Stimulated activated CD8-positive, alpha-beta memory T cell treated with anti-CD3 and anti-CD28 coated beads, Interleukin-7, amount 100 ng/mL, for 1 hour (primary cell): ENCODE measurements at places on chromosomes 7 and 10.

GRCh38 chr7:128103498-128104107 lies 72.4 kb upstream of the LRRC4 start:
- no peak for DNase-seq

- no peak for DNase-seq
Measured at GRCh38 chr7:114783508-114783907, 138.4 kb upstream of the MDFIC start.

- no peak for DNase-seq
Measured at GRCh38 chr10:2933071-2933470, 134.3 kb upstream of the PFKP start.

- no peak for DNase-seq
Measured at GRCh38 chr7:31761646-31762045, 74.6 kb downstream of the PPP1R17 start.

DNA sequence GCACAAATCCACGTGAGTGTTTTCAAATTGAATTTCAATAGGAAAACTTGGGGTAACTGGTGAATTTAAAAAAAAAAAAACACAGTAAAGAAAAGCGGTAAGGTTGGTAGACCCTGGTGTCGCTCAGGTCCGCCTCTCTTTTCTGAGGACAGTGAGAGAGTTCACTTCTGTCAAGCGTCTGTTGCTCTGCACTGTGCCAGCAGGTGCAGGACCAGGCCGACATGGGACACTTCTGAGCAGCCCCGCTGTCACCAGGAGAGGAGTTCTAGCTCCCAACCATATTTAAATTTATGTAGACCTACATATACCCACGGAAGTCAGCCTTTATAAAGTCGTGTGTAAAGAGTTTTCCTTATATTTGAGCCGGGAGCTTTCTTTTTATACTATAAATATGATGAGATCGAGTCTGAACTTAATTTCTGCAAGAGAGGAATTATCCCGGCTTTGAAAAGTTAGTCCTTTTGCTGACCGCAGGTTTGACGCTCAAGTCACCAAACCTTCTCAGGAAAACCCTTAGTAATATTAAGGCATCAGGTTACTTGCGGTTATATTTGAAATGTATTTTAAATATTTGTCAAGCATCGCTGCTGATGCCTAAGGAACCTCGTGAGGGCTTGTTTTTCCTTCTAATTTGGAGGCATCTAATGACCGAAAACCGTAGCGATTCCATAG lies 531 bp downstream of the IKZF1 start:
- DNase-seq = no peak

DNA sequence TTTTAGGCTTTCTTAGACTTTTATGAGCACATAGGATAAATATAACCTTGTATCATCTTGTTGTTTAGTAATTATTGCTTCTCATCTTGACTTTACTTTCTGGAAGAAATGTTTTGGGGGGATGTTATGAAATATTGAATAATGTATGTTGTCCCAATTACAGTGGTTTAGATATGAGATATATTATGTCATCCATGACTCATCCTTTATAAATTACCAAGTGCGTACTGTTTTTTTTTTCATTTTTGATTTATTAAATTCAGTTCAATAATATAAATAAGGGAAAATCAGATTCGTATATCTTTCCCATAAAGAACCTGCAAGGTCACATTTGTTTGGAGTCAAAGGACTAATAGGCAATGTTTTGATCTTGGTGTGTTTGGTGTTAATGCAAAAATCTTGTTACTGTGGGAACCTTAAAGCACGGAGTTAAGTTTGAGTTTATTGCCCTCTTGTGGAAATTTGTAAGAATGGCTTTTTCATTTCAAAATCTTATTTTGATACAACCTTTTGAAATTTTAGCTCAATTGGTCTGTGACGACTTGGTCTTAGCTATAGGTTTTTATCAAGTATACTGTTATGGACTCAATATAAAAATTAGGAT lies 108.6 kb downstream of the SRI start:
- DNase-seq = no peak

- peak; percentile 28 for DNase-seq
Measured at GRCh38 chr10:100998183-100998990, 1.2 kb upstream of the LZTS2 start.

DNA sequence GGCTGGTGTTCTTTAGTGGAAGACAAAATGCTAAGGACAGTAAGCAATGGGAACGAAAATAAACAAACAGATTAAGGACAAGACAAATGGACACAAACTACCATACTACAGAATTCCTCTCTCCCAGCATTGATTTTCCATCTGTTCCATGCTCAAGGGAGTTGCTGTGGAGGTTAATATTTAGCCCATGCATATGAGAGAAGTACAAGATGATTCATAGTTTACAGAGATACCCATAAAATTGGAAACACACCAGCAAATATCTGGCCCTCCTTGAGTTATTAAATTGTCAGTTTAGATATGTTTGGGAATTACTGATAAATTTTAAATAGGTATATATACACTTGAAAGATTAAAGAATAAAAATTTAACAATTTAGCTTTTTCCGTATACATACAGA lies 69.8 kb downstream of the GLI3 start:
- DNase-seq = no peak

GRCh38 chr7:137992550-137993394 lies 9.1 kb downstream of the CREB3L2 start:
- DNase-seq = no peak

GRCh38 chr10:82924711-82925110 lies 1049.7 kb downstream of the NRG3 start:
- DNase-seq = no peak

- no peak for DNase-seq
Measured at GRCh38 chr7:88306590-88307048, at the start of gene STEAP4. TSS of gene STEAP4 (minus strand) at chr7:88306894. CDS start at chr7:88284269, 22,625 bp downstream.

GRCh38 chr10:28305553-28305952 lies 2.7 kb upstream of the MPP7 start:
- DNase-seq = no peak

- DNase-seq = no peak
Measured at GRCh38 chr7:149310113-149310836, 48.3 kb downstream of the ZNF783 start.
